ENCODE measurements at places on chromosomes 1 and 21. TPM values are rescaled to one million over a fixed set of nuclear protein-coding genes. Genes with fewer than 3 reads are reported as not detected.

HMGN1 gene
- 254 TPM for total RNA-seq

CLCA4 gene
- total RNA-seq, result not detected

BACE2 gene
- 0.30 TPM for total RNA-seq

SRSF10 gene
- total RNA-seq, result 210 TPM

HMGB4 gene
- total RNA-seq, result not detected

ANGPTL1 gene
- 0.09 TPM for total RNA-seq

CRB1 gene
- total RNA-seq, result 0.33 TPM

DTL gene
- 1.3 TPM for total RNA-seq

OLIG2 gene
- total RNA-seq, result not detected

RCSD1 gene
- total RNA-seq, result 107 TPM

CD34 gene
- total RNA-seq, result 1.4 TPM

SPATA45 gene
- total RNA-seq, result not detected

DFFA gene
- total RNA-seq, result 21.0 TPM

BSND gene
- not detected for total RNA-seq

WDR26 gene
- 96.3 TPM for total RNA-seq

GORAB gene
- 17.2 TPM for total RNA-seq

CLDN14 gene
- not detected for total RNA-seq

HUNK gene
- not detected for total RNA-seq

FOXD3 gene
- not detected for total RNA-seq

ARTN gene
- 0.58 TPM for total RNA-seq

KCNN3 gene
- total RNA-seq, result 0.21 TPM

ALX3 gene
- total RNA-seq, result not detected

ARMH1 gene
- total RNA-seq, result 49.5 TPM

RAB42 gene
- not detected for total RNA-seq

KCNQ4 gene
- 0.26 TPM for total RNA-seq

AIRE gene
- 0.46 TPM for total RNA-seq

ZSWIM5 gene
- 2.5 TPM for total RNA-seq

NBPF4 gene
- not detected for total RNA-seq

RIPPLY3 gene
- total RNA-seq, result not detected

ZYG11A gene
- 0.09 TPM for total RNA-seq

FCRLA gene
- 6.5 TPM for total RNA-seq

TFF3 gene
- 1.7 TPM for total RNA-seq

POGK gene
- 45.9 TPM for total RNA-seq

FRRS1 gene
- 0.50 TPM for total RNA-seq

CFAP74 gene
- not detected for total RNA-seq

KCNT2 gene
- total RNA-seq, result not detected

OR6N1 gene
- total RNA-seq, result not detected

OR2L8 gene
- total RNA-seq, result not detected

GUCA2B gene
- total RNA-seq, result not detected

LIX1L gene
- total RNA-seq, result 43.4 TPM

AKNAD1 gene
- total RNA-seq, result not detected

NHLH1 gene
- not detected for total RNA-seq

SDC3 gene
- 1.1 TPM for total RNA-seq

NBL1 gene
- 24.2 TPM for total RNA-seq

GJA9 gene
- not detected for total RNA-seq

C8B gene
- not detected for total RNA-seq

CD244 gene
- 1.1 TPM for total RNA-seq

MAP1LC3C gene
- not detected for total RNA-seq

OR6K3 gene
- total RNA-seq, result not detected

PLA2G2A gene
- not detected for total RNA-seq

LMO4 gene
- total RNA-seq, result 26.2 TPM

ANGPTL7 gene
- total RNA-seq, result not detected

PADI1 gene
- not detected for total RNA-seq

All from T-cell (primary cell).